ENCODE measurements at places on chromosomes 2 and 18. TPM values are rescaled to one million over a fixed set of nuclear protein-coding genes. Genes with fewer than 3 reads are reported as not detected.

The IL1F10 gene
- not detected for polyA plus RNA-seq

The PDE1A gene
- polyA plus RNA-seq, result 25.3 TPM

The PSD4 gene
- polyA plus RNA-seq, result 11.1 TPM

The IL36A gene
- polyA plus RNA-seq, result not detected

The TLX2 gene
- polyA plus RNA-seq, result not detected

The AFF3 gene
- polyA plus RNA-seq, result 24.2 TPM

The MBP gene
- polyA plus RNA-seq, result 16.9 TPM

The CTDSP1 gene
- polyA plus RNA-seq, result 157 TPM

The IL36G gene
- 0.27 TPM for polyA plus RNA-seq

The SH2D6 gene
- 1.2 TPM for polyA plus RNA-seq

The SERPINB2 gene
- polyA plus RNA-seq, result 0.14 TPM

The ZNF385B gene
- polyA plus RNA-seq, result 13.6 TPM

The MSTN gene
- polyA plus RNA-seq, result 2.6 TPM

The DSC2 gene
- polyA plus RNA-seq, result 50.6 TPM

Data from renal cortex interstitium (tissue), 15 donors.